ENCODE measurements at places on chromosomes 7 and 10. TPM values are rescaled to one million over a fixed set of nuclear protein-coding genes. Genes with fewer than 3 reads are reported as not detected.

DNA sequence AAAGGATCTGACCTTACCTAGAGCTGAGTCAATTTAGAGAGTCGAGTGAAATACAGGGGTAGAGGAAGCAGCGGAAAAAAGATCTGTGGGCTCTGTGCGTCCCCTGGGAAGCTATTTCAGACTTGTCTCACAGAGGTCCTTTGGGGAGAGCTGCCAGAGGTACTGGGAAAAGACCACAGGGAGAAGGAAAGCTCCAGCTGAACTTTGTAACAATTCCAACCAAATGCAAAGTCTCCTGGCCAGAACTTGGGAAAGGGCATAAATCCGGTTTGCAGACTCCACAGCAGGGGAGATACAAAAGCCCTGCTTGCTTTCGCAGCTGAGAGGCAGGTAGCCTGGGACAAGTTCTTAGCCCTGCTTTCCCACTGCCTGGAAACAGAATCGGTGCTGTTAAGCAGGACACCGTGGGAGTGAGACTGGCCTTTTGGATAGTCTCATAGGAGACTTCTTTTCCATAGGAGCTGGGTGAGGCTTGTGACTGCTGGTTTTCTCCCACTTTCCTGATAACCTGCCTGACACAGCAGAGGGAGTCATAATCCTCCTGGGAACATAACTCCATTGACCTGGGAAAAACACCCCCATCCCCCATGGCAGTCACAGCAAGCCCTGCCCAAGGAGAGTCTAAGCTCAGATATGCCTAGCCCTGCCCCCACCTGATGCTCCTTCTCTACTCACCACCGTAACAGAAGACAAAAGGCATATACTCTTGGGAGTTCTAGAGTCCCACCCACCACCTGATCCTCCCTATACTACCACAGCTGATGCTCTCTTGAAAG, 926.2 kb downstream of the KCNMA1 start:
- no peak for DNase-seq

- DNase-seq, result no peak
Measured at GRCh38 chr10:17768957-17769356, 17.0 kb downstream of the TMEM236 start.

- DNase-seq, result no peak
Measured at GRCh38 chr10:101237081-101237981, 8.1 kb upstream of the LBX1 start.

DUSP5 gene
- 4.2 TPM for polyA plus RNA-seq

ACTR3C gene
- polyA plus RNA-seq, result 1.3 TPM

MSMB gene
- not detected for polyA plus RNA-seq

SLC13A4 gene
- 3.8 TPM for polyA plus RNA-seq

IGF2BP3 gene
- 27.5 TPM for polyA plus RNA-seq

GOLGA7B gene
- 0.23 TPM for polyA plus RNA-seq

All from hindlimb muscle (tissue), 1 donor.